ENCODE measurements at places on chromosomes 1 and 21. TPM values are rescaled to one million over a fixed set of nuclear protein-coding genes. Genes with fewer than 3 reads are reported as not detected.

DNA sequence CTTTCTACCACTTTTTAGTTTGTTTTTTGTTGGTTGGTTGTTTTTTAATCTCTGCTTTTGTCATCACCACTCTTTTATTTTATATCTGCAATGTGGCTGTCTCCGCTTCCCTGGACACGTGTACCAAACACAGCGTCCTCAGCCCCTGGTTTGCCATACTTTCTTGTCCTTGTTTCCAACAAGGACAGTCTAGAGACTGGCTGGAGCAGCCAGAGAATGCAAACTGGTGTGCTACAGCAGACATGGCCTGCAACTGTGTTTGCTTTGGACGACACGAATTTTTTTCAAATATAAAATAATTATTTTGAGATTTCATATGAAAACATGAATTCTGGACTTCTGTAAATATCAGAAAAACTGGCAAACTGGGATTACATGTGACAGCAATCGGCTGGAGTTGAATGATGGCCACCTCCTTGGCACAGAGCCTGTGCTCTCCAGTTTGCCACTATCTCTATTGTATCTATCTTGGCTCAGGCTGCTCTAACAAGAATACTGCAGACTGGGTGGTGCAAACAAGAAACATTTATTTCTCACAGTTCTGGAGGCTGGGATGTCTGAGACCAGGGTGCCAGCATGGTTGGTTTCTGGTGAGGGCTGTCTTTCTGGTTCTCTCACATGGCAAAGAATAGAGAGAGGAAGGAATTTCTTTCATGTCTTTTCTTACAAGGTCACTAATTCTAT, 34.6 kb upstream of the POU2F1 start:
- no peak for DNase-seq

DNA sequence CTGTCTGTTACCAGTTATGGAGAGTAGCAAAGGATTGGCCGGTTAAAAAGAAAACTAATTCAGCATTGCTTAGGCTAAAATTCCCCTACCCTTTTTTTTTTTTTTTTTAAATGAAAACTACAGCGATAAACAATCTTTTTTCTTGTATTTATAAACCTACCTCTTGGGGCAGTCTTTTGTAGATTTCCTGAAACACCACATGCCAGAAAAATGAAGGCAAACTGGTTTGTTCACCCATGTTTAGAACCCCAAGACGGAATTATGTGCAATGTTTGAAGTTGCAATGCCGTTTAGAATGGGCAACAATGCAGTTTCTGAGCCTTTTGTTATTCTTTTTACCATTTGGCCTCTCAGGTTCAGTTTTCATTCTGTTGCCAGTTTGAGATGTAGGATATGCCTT, 59.1 kb downstream of the PRDM2 start:
- no peak for DNase-seq

DNA sequence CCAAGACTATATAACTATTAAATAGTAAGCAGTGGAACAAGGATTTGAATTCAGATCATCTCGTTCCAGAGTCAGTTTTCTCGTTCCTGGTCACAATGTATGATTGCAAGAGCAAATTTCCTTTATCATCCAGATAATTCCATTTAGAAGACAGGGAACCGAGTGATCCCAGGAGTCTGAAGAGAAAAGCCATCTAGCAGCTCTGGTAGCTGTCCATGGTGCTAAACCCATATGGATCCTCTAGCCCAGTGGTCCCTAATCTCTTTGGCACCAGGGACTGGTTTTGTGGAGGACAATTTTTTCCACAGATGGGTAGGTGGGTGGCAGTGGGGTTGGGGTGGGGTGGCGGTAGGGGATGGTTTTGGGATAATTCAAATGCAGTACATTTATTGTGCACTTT, 229.4 kb downstream of the PTPRU start:
- no peak for DNase-seq

- no peak for DNase-seq
Measured at GRCh38 chr1:117500584-117500983, 105.3 kb upstream of the TENT5C start.

DNA sequence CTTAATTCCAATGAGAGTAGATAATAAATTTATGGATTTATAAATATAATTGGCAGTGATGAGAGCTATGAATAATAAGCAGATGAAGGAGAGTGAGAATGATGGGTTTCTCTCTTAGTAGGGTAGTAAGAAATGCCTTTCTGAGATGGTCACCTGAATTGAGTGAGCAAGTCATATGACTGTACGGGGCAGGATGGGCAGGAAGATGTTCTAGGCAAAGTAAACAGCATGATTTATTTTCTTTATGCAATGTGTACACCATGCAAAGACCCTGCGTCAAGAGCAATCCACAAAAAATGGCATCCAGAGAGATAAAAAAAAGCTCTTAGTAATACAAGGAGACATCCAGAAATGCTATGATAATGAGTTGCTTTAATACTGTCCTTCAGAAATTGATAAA, 409.9 kb downstream of the HLX start:
- no peak for DNase-seq

DNA sequence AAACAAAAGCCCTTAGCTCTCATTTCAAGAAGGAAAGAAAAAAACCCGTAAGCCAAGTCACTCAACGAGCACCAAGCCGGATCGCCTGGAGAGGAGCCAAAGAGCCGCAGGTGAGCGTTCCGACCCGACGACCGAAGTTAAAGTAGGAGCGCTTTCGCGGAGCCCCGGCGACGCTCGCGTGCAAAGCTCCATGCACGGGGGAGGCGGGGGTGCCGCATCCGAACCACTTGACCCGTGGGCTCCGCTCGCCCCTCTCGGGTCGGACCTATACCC, 382 bp downstream of the GPBP1L1 start:
- peak; percentile 84 for DNase-seq

DNA sequence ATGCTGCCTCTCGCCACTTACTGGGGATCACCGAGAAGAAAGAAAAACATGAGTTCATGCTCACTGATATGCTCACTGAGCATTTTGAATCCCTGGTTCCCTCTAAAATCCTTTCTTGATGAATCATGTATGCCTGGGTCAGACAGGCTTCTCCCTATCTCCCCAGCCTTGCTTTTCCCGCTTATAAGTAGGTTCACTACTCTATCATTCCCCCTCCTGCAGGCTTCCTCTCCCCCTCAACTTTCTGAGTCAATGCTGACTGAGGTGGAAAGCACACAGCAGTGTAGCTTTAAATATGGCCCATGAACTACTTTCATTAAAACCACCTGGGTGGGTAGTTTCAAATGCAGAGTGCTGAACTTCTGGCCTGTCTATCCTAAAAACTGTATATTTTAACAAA, 41.7 kb downstream of the FMO4 start:
- DNase-seq = no peak

GRCh38 chr1:157195521-157196244, 57.5 kb upstream of the ETV3 start:
- no peak for DNase-seq

DNA sequence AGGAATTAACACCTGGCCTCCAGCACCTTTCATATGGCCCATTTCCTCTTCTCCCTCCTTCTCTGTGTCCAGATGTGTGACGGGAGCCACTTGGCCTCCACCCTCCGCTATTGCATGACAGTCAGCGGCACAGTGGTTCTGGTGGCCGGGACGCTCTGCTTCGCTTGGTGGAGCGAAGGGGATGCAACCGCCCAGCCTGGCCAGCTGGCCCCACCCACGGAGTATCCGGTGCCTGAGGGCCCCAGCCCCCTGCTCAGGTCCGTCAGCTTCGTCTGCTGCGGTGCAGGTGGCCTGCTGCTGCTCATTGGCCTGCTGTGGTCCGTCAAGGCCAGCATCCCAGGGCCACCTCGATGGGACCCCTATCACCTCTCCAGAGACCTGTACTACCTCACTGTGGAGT, 5.6 kb downstream of the TMEM61 start:
- DNase-seq = no peak

DNA sequence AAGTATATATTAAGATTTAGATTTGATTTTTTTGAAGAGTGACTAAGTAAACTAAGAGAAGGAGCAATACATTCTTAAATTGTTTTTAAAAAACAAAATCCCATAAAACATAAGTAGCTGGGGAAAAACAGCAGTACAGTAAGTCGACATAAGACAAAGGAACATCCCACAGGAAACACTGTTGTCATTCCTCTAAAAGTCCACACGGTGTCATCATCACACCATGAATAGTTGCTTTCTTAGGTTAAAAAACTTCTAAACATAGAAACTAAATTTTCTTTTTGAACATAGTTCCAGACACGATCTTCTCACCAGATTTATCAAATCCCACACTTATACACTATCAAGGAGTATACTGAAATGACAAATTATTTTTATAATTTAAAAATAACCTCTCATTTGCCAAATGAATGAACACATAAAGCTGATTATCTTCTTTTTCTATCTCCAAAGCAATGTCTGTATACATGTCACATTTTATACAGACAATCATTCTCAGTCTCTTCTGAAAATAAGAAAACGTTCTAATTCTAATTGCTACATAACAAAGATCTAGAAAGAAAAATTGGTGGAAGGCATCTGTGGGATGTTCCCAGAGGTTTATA, 15.8 kb downstream of the ODF2L start:
- no peak for DNase-seq

- no peak for DNase-seq
Measured at GRCh38 chr1:77065693-77066342, 153.4 kb downstream of the PIGK start.

GRCh38 chr1:183735069-183735860, 69.7 kb upstream of the RGL1 start:
- DNase-seq = no peak

- DNase-seq = no peak
Measured at GRCh38 chr1:232728507-232729263, 76.5 kb upstream of the MAP10 start.

- DNase-seq = no peak
Measured at GRCh38 chr1:153735090-153735420, 7.2 kb downstream of the INTS3 start.

Gene HES4
- 21.4 TPM for total RNA-seq

Gene MRAP
- total RNA-seq = not detected

Gene QSOX1
- 241 TPM for total RNA-seq

Gene NTMT2
- total RNA-seq = not detected
